ENCODE measurements at places on chromosomes 11 and 22.

DNA sequence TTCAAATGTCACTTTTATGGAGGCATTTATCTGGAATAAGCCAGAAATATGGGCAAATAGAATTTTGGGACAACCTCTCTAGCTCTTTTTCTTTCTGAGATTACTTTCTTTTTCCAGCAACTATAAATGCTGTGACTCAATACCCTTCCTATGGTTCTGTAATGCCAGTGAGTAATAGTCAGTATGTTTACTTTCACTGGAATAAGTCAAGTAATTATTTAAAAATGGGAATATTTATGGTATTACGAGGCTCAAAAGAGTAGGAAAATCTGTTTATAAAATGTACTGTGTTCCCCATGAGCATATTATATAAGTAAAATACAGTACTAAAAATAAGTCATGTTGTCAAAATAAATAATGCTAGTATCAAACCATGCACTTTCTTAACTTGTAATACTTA lies 750.5 kb downstream of the LUZP2 start:
- no peak for DNase-seq

GRCh38 chr22:30004694-30005093 lies 75.6 kb upstream of the HORMAD2 start:
- no peak for DNase-seq

DNA sequence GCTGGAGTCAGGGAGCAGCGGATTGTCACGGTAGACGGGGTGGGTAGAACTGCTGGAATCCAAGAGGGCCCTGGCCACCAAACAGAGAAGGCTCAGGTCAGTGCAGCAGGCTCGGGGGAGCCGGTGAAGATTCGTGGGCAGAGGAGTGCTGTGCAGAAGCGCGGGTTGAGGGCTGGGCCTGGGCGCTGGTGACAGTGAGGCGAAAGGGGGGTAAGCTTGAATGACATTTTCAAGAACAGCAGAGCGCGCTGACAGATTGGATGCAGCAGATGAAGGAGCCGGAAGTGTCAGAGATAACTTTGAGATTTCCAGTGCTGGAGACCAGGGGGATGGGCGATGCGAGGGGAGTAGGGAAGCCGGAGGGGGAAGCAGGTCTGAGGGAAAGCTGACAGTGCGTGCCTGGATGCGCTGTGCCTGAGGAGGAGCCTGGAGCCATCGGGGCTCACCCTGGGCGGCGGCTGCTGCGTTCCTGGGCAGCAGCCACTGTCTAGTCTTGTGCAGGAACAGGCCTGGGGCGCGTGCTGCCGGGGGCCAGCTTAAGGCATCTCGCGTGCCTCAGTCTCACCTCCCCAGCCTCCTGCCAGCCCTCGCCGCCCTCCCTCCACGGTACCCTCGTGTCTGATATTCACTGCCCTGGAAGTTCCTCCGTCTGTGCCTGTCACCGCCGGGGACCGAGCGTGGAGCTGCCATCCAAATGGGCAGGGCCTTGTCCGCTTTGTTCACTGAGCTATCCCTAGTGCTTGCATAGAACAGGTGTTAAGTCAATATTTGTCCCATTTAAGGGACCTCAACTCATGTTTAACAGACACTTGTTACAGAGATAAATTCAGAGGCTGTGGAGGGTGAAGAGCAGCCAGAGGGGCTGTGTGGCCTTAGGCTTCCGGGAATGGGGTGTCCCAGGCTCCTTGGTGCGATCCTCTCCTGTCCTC lies 5.2 kb downstream of the GRIK4 start:
- DNase-seq, result no peak

- DNase-seq, result peak; percentile 10
These were observed 9.3 kb upstream of the ACAT1 start for GRCh38 chr11:108112057-108112456.

GRCh38 chr11:71321433-71322191 lies 69.2 kb upstream of the SHANK2 start:
- no peak for DNase-seq

DNA sequence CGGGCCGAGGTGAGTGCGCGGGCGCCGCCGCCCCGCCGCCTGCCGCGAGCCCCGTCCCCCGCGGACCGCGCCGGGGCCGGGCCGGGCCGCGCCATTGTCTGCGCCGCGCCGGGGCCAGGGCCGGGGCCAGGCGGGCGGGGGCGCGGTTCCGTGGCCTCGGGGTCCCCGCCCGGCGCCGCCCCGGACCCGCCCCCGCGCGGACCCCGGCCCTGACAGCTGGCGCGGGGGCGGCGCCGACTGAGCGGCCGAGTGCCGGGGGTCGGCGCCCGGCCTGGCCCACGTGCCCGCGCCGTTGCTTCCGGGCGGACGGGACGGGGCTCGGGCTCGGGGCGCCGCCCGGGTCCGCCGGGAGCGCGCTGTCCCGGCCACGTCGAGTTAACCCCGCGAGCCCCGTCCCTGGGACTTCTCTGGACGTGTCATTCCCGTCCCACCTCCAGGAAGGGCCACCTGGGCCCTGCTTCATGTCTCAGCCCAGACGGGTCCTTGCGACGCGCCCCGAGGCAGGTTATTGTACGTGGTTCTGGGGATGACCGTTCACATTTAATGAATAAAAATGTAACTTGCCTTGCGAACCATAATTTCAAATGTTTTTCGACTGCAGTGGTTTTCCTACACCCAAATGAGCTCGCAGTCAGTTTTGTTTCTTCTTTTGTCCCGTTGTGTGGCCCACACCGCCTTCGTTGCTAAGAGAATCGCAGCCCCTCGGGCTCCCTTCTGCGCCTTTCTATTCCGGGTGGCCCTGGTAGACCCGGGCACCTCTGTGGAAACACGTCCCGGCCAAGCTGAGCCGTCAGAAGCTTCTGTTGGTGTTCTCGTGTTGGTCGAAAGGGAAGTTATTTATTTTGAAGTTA lies 562 bp downstream of the ZBED4 start:
- DNase-seq, result no peak

DNA sequence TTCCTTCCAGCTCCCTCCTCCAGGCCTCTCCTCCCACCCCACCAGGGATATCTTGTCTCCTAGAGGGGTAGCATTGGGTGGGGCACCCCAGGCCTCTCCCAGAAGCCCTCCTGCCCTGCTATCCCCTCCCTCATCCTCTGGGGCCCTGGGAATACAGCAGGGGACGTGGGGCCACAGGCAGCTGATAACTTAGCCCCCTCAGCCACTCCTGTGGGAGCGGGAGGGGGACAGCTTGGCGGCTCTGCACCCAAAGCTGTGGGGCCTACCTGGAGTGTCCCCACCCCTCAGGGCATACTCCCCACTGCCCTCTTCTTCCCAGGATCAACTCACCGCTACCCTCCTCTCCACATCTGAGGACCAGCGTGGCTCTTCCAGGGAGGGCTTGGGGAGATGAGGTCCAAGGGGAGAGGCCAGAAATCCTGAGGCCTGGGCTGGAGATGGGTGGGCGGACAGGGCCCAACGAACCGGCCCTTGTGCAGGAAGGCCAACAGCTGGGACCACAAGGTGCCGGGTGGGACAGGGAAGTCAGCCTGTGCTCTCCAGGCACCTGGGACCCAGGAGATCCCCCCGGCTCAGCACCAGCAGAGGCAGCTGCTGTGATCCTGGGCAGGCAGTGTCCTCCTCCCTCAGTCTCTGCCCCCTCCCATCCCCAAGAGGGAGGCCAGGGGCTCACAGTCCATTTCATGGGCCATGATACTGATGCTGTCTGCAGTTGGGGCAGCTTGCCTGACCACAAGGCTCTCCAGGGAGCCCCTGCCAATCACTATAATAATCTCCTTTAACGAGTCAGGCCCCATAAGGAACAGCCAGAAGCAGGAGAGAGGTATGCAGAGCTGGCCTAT lies 23.2 kb downstream of the NEAT1 start:
- DNase-seq, result no peak

DNA sequence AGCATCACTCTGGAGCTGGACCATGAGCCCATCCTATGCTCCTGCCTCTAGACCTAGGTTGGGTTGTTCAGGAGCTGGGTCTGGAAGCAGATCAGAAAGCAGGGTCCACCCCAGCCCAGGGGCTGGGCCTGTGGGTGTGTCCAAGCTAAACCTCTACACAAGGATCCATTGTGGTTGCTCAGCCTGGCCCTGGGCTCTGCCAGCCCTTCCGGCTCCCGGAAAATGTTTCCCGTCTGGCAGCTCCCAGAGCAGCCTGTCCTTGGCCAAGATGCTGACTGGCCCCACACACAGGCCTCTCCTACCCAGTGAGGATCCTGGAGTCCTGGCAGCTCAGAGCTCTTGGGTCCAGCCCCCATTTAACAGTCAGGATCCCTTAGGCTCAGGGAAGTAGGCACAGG lies 35.3 kb upstream of the FCHSD2 start:
- DNase-seq, result peak; percentile 65

GRCh38 chr11:2987881-2988861 lies 4.0 kb downstream of the NAP1L4 start:
- DNase-seq, result no peak

- no peak for DNase-seq
These were observed 101.3 kb upstream of the E2F8 start for GRCh38 chr11:19342036-19342435.

DNA sequence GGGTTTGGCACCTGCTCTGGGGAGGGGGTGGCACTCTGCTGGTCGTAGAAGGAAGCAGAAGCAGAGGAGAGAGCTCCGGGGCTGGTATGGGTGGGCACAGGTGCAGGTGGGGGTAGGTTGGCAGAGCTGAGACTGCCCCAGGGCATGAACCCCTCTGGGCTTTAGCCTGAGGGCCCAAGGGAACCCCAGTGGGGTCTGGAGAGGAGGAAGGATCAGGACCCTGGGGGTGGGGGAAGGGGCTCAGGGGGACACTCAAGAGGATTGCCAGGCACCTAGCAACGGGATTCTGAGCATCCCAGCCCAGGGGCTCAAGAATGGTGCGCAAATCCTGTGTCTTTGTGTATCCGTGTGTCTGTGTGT lies 6.3 kb downstream of the ALDH3B2 start:
- DNase-seq, result no peak

GRCh38 chr11:6655020-6655789 lies 404 bp downstream of the DCHS1 start:
- no peak for DNase-seq

GRCh38 chr22:16953206-16954059 lies 54.6 kb downstream of the GAB4 start:
- no peak for DNase-seq

- no peak for DNase-seq
These were observed 11.5 kb downstream of the CLMP start for GRCh38 chr11:123183391-123184099.

- no peak for DNase-seq
These were observed 116.6 kb upstream of the BID start for GRCh38 chr22:17890892-17891291.

DNA sequence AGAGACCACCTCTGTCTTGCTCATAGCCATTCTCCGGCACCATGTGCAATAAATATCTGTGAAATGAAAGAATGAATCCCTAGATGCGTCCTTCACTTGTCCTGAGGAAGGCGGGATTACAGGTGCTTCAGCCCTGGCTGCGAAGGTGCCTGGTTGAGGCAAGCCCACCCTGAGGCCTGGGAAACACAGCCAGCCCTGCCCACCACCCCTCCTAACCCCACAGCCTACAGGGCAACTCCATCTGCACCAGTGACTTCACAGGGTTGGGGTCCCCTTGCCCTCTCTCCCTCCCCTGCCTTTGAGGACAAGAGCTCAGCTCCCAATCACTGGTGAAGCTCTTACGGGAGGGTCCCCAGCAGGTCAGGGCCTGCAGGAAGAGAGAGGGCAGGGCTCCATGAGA lies 17.5 kb upstream of the SCGB1A1 start:
- DNase-seq, result no peak
